ENCODE measurements at places on chromosomes 4 and X.

- DNase-seq: no peak
Measured at GRCh38 chr4:56271131-56271530, 116.2 kb downstream of the AASDH start.

GRCh38 chrX:126580877-126581276 lies 28.3 kb upstream of the DCAF12L1 start:
- DNase-seq: no peak

DNA sequence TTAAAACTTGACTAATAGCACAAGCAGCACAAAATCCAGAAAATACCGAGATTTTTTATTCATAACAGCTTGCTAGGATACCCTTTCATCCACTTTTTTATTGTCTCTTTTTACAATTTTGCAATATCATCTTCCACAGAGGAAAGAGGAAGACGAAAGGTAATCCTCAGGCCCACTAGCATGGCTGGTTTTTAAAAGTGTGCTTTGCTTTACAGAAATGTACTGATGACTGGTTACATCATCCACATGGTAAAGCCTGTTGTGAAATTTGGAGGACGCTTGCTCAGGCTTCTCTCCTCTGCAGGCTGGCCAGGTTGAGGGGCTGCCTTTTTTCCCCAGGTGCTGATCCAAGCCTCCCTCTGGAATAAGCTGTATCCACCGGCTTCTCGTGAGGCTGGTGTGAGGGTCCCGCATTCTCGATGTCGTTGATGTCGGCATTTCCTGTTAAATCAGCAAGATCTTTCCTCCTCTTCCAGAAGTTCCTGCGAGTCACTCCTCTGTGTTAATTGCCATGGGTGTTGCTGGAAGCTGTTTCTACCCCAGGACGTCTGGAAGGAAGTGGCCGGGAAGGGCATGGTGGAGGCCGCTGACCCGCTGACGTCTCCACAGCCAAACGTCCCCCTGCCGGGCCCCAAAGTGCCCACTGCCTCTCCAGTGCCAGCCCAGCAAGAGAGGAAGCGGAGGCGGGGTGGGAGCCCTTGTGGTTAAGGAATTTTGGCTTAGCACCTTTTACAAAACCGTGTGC lies 5.8 kb upstream of the DGKQ start:
- no peak for DNase-seq

GRCh38 chr4:95606739-95607138 lies 58.0 kb upstream of the UNC5C start:
- no peak for DNase-seq
